ENCODE measurements at places on chromosomes 2 and 18. TPM values are rescaled to one million over a fixed set of nuclear protein-coding genes. Genes with fewer than 3 reads are reported as not detected.
A peak's percentile ranks its signal among the peaks of the same experiment; 100 is the strongest.

- no peak for DNase-seq
Observed at GRCh38 chr2:238861766-238862315, 14.0 kb downstream of the TWIST2 start.

GRCh38 chr18:7830468-7830867 lies 263.4 kb downstream of the PTPRM start:
- no peak for DNase-seq

GRCh38 chr2:199488772-199489400 lies 31.1 kb upstream of the SATB2 start:
- DNase-seq = no peak

- no peak for DNase-seq
Observed at GRCh38 chr2:105814291-105814940, 69.7 kb downstream of the NCK2 start.

DNA sequence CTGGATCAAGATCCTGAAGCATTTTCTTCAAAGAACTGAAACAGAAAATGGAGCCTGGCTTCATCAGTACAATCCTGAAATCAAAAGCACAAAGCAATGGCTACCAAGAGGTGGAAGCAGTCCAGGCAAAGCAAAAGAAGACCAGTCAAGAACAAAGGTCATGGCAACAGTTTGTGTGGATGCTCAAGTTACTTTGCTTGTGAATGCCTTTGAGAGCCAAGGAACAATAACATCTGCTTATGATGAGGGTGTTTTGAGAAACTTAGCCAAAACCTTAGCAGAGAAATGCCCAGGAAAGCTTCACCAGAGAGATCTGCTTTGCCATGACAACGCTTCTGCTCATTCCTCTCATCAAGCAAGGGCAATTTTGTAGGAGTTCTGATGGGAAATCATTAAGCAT lies 723.1 kb downstream of the TMEM182 start:
- DNase-seq = no peak

DNA sequence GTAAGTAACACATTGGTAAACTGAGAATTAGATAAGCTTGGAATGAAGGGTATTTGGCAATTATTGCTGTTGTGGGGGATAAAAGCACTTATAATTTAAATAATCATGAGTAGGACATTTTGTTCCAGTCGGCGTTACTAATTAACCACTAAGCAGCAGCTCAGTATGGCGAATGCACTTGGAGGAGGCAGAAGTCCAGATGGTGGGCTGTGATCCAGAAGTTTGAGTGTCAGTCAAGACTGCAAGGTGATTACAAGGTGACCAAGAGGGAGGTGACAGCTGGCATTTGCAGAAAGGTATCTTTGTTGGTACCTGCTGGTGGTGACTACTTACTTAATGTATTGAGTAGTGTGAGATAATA lies 643.6 kb upstream of the FAM98A start:
- DNase-seq = no peak

- no peak for DNase-seq
Observed at GRCh38 chr2:127225186-127225960, 5.3 kb upstream of the CYP27C1 start.

- no peak for DNase-seq
Observed at GRCh38 chr2:162106146-162106551, 32.1 kb upstream of the DPP4 start.

DNA sequence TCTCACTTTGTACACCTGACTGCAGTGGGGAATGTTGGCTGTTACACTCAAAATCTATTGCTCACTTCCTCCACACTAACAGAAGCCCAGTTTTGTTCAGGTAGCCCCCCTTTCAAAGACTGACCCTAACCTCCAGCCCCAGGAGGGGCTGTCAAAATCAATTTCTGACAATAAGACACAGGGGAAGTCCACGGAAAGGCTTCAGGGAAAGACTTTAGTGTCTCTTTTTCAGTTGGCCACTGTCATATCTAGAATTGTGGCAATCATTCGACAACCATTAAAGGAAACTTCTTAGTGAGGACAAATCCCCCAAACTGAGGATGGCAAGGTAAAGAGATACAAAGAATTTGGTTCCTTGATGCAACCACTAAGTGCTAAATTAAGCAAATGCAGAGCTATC lies 59.0 kb downstream of the BARD1 start:
- DNase-seq = no peak

GRCh38 chr2:58521803-58522554 lies 280.9 kb upstream of the FANCL start:
- DNase-seq = no peak

GRCh38 chr2:163800951-163801381 lies 65.2 kb upstream of the FIGN start:
- peak; percentile 75 for DNase-seq

- no peak for DNase-seq
Observed at GRCh38 chr2:193348055-193348454, 1153.3 kb upstream of the TMEFF2 start.

DNA sequence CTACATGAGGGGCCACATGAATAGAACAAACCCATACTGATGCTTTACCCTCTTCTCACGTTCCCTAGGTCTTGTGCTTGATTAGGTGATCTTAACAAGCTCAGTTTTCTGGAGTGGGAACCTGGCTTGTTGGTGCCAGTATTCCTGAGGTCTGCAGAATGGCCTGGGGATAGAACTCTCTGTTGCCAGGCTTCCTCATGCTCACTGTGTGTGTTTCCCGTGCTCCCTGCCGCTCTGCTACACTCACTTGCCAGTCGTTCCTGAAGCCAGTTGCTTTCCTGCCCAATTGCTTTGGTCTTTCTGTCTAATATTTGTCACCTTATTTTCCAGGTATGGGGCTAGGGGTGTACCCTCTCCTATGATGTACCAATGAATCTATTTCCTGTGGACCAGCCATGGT lies 2111.5 kb upstream of the PIK3C3 start:
- no peak for DNase-seq

DNA sequence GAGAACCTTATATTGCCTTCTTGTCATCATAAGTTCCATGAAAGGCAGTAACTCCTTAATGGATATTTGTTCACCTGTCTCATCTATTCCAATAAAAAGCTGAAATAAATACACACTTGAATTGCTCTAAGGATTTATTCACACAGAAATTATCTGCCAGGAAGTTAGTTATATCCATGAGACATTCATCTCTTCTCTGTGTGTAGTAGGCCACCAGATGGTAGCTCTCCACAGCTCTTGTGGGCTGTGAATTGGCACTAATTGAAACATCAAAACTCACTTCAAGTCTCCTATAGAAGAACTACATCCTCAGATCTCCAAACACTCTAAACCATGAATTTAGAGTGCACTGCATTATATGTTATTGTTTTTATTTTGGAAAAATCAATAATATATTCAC lies 189.6 kb downstream of the DSC3 start:
- DNase-seq = no peak

- no peak for DNase-seq
Observed at GRCh38 chr18:34783501-34783900, 73.4 kb downstream of the DTNA start.

IFIH1 gene
- 5.9 TPM for polyA plus RNA-seq

SPR gene
- 12.2 TPM for polyA plus RNA-seq

PRSS56 gene
- not detected for polyA plus RNA-seq

EFR3B gene
- 8.1 TPM for polyA plus RNA-seq

ALPP gene
- polyA plus RNA-seq = 0.13 TPM

SLC4A1AP gene
- 30.3 TPM for polyA plus RNA-seq

HK2 gene
- polyA plus RNA-seq = 10.7 TPM

RFX8 gene
- 0.73 TPM for polyA plus RNA-seq

Measured in left renal cortex interstitium (tissue), 4 donors.